CD4-positive, alpha-beta T cell treated with Interleukin-17A for 1 hour (primary cell): ENCODE measurements at places on chromosomes 2 and 18.

- peak; percentile 23 for DNase-seq
These were observed 19.1 kb downstream of the HDAC4 start for GRCh38 chr2:239381709-239382134.

DNA sequence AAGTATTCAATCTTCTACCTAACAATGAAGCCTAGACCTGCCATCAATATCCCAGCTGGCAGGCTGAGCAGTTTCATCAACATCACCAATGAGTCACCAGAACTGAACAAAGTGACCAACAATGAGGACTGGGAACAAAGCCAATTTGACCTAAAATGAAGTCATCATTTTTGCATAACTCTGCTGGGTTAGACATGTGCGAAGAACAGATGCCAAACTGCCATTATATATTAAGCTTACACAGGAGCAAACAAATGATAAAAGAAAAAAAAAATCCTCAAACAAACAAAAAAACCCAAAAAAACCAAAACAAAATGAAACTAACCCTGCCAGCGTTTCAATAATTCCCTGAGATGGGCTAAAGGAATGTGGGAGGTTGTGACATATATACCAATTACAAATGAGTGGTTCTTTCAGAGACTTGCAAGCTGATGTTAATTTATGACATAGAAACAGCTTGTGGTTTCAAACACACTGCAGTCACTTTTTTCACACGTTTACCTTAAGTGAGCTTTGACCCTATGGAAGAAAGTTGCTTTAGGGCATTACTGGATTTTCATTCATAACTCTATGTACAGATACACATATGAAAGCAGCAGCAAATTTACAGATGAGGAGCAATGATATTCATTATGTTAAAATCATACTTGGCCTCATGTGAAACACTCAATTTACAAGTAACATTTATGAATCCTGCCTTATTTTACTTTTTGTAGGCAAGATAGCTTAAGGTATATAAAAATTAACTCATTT is 56.9 kb upstream of the CCDC141 start:
- DNase-seq: no peak

- DNase-seq: no peak
These were observed 79.5 kb downstream of the UPP2 start for GRCh38 chr2:158181171-158181570.

DNA sequence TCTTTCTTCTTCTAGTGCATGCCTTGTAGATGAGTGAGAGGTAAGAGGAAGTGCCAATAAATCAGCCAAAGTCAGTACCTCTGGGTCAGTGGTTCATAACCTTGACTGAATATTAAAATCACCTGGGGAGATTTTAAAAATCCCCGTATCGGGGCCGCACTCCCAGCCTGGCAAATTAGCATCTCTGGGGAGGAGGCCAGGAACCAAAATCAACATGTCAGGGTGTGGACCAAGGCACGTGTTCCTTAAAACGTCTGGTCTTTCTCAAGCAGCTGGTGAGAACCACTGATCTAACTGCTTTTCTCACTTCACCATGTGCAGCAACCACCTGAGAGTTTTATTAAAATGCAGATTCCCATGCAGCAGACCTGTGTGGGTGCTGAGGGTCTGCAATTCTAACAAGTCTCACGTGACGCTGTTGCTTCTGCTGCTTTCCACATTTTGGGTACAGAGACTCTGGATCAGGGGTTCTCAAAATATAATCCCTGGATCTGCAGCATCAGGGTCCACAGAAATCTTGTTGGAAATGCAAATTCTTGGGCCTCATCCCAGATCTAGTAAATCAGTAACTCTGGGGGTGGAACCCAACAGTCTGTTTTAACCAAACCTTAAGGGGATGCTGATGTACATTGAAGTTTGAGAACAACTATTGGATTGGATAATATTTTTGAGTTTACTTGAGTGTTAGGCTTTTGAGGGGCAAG is 49.5 kb downstream of the CHST9 start:
- no peak for DNase-seq

- DNase-seq: no peak
These were observed 40.7 kb upstream of the TEX51 start for GRCh38 chr2:126858013-126858412.

DNA sequence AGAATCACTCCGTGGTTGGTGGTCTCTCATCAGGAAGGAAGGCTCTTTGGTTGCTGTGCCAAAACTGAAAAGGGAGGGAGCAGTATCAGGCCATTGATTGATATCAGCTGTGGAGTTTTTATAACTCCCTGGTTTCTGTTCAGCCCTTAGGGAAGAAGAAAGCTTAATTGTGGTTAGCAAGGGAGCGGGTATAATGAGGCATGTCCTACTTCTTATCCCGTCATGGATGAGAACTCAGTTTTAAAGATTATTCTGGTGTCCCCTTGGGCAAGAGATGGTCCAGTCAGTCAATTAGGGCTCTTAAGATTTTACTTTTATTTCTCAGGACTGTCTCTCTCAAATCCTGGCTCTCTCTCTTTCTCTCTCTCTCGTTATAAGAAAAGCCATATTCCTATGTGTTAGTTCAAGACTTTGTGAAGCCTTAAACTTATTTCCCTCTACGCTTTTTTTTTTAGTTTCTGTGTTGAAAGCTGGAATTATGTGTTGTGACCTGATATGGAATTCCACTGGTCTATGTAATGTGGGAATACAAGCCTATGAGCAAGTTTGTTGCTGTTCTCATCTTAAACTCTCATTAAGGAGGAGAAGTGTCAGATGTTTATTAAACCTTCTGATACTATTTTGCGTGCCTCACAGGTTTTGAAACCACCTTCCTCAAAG is 514.0 kb upstream of the CDH2 start:
- no peak for DNase-seq

GRCh38 chr2:233017947-233018346 is 4.9 kb upstream of the NGEF start:
- DNase-seq: no peak

DNA sequence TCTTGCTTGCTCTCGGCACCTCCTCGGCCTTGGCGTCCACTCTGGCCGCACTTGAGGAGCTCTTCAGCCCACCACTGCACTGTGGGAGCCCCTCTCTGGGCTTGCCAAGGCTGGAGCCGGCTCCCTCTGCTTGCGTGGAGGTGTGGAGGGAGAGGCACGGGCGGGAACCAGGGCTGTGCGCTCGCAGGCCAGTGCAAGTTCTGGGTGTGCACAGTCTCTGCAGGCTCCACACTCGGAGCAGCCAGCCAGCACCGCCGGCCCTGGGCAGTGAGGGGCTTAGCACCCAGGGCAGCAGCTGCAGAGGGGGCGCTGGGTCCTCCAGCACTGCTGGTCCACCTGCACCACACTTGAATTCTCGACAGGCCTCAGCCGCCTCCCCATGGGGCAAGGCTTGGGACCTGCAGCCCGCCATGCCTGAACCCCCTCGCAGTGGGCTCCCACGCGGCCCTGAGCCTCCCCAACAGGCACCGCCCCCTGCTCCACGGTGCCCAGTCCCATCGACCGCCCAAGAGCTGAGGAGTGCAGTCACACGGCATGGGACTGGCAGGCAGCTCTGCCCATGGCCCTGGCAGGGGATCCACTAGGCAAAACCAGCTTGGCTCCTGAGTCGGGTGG is 411.2 kb upstream of the CHAC2 start:
- no peak for DNase-seq

DNA sequence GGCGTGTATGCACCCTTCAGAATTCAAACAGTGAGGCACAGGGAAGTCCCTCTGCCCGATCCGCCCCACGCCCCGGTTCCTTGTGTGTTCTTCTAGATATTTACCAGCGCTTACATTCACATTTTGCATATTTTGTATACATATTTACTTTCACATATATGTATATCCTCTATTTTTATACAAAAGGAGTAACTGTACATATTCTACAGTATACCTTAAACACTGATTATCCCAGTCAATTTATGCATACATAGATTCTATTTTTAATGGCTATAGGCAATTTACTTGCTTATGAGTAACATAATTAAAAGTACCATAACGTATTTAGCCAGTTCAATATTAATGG is 307 bp upstream of the DUSP11 start:
- no peak for DNase-seq

GRCh38 chr2:157303612-157304011 is 22.0 kb downstream of the ERMN start:
- no peak for DNase-seq

DNA sequence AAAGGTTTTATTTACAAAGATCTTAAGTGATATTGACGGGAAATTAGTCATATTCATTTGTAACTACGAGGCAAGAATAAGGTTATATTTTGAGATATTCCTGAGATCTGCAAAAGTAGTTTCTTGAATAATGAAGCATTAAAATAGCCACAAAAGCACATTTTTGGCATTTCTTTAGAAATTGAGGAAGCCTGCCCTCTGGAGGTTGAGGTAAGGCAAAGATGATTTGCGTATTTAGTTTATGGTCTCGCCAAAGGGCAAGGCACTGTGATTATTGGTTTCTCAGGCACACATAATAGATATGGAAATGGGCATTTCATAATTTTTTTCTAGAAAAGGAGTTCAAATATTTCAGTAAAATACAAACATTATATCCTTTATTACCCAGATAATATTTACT is 143.7 kb upstream of the RPRM start:
- DNase-seq: no peak

GRCh38 chr2:222978850-222979249 is 73.1 kb upstream of the KCNE4 start:
- no peak for DNase-seq

- no peak for DNase-seq
These were observed 161.1 kb downstream of the FAM210A start for GRCh38 chr18:13565228-13565627.

DNA sequence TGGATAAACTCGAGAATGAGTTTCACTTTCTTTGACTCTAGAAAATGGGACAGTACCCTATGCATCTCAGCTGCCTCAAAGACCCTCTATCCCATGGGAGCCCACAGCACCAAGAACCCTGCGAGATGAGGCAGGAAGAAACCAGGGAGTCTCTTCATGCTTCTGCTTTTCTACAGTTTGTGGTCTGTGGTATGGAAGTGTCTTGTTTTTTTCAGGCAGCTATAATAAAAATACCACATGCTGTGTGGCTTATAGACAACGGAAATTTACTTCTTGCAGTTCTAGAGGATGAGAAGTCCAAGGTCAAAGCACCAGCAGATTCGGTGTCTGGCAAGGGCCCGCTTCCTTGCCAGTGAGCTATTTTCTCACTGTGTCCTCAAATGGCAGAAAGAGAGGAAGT is 257.9 kb downstream of the SUCLG1 start:
- no peak for DNase-seq

DNA sequence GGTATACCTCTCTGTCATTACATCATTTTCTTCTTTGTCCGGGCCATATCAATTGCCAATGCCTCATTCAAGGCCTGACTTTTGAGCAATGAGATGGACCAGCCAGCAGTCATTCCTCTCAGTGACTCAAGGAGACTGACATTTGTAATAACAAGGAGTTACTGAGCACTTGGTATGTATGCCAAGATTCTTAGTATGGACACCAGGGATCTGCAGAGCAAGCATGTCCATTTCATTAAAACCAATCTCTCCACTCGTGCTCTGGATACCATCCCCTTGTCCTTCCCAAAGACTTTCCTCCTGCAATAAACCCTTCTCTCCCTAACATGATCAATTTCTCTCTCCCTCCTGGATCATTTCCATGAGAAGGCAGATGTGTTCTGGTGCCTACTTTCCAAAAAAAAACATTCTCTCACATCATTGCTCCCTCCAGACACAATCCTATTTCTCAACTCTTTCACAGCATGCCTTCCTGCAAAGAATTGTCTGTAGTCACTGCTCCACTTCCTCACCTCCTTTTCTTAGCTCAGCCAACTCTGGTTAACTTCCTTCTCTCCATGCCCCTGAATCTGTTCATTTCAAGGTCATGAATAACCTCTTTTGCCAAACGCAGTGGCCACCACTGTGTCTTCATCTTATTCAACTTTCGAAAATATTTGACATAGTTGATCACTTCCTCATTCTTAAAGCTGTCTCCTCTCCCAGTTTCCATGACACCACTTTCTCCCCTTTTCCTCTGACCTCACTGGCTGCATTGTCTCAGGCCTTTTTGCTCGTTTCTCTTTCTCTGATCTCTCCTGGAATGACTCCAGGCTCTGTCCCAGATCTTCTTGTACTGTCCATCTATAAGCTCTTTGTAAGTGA is 102.8 kb upstream of the CYP1B1 start:
- DNase-seq: no peak

DNA sequence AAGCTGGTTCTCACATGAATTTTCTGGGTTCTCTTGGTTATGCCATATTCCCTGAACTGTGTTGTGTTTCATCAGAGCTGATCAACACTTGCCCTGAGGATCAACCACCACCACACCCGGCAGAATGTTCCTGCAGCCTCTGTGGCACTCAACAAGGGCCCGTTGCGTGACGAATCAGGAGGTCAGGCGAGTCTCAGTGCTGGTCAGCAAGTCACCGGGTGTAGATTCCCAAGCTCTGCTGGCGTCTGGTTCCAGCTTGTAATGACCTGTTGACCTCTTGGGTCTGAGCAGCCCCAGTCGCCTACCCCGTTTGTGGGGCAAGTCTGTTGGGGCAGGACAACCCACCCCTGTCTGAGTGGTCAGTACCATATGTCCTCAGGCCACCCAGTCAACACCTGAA is 46.0 kb downstream of the ADCY3 start:
- DNase-seq: no peak

- DNase-seq: no peak
These were observed 48.0 kb downstream of the CENPO start for GRCh38 chr2:24840962-24841945.

- no peak for DNase-seq
These were observed 20.1 kb downstream of the CYB5A start for GRCh38 chr18:74271635-74272034.

DNA sequence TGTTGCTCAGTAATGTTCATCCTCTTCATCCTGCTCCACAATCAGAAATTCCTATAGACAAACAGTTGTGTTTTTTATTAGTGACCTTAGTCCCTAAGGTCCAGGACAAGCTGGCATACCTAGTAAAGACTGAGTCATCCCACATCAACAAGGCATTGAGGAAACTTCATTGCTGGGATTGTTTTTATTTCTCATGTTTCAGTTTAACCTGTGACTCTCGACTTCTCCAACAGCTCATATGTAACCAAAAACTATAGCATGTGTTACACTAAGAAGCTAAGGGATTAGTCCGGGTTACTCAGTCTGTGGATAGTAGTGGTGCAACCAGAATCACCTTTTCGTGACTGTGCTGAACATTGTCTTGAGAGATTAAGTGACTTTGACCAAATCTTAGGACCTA is 292.1 kb downstream of the RDH14 start:
- DNase-seq: no peak

GRCh38 chr2:215507136-215507535 is 71.3 kb upstream of the FN1 start:
- no peak for DNase-seq

DNA sequence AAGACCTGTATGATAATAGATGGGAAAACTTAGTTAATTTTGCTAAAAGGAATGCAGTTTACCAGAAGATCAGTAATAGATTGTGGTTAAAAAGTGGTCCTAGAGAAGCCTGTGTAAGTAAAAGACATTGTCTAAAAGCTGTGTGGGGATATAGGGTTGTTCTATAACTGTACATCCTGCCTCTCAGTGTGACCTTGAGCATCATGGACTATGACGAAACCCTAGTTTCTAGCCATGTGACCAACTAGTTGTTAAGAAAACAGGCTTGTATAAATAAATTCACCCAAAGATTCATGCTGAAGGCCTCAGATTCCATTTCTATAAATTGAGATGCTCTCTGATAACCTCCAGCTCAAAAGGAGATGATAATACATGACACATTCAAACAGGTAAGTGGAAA is 160.7 kb downstream of the IKZF2 start:
- DNase-seq: no peak

GRCh38 chr2:118505436-118505835 is 342.0 kb downstream of the EN1 start:
- no peak for DNase-seq

GRCh38 chr2:69168950-69169654 is 156.1 kb downstream of the ANTXR1 start:
- DNase-seq: no peak
